ENCODE measurements at places on chromosomes 1 and 21.

DNA sequence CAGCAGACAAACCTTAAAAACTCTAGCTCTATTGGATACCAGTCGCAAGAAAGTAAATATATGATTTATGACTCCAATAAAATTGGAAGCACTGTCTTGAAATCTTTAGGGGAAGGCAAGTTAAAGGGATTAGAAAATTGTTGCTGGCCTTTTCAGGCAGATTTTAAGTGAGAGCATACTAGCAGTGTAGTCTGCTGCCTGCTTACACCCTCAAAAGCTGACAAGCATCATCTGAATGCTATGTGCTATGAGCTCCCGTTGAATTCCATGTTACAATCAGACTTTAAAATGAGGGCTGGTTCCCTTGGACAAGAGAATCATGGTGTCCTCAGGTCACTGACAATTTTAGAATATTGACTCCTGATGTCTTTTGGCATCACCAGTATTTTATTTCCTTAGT lies 271.1 kb upstream of the C1orf105 start:
- DNase-seq = no peak

- DNase-seq = no peak
Measured at GRCh38 chr1:183027791-183028190, 4.6 kb downstream of the LAMC1 start.

- DNase-seq = no peak
Measured at GRCh38 chr21:41833497-41834115, 45.5 kb downstream of the PRDM15 start.

GRCh38 chr21:40902299-40902698 lies 55.3 kb upstream of the DSCAM start:
- DNase-seq = peak; percentile 94

GRCh38 chr1:35640380-35641232 lies 720 bp downstream of the PSMB2 start:
- DNase-seq = no peak

DNA sequence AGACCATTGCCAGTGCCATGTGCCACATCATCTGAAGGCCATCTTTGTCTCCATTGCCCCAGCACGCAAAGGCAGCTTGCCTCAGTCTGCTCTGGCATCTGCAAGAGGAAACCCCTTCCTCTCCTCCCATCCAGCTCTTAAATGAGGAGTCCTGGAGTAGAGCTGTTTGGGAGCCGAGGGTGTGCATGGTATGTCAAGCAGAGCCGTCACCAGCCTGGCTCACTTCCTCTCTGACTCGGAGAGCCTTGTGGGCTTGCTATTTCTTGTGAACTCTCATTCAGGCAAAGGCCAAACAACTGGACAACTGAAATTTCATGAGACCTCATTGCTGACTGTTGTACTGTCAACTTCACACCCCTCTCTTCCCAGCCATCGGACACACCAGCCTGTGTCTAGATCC lies 143.9 kb downstream of the SIPA1L2 start:
- no peak for DNase-seq

- DNase-seq = no peak
Measured at GRCh38 chr1:228320394-228320793, 86.2 kb downstream of the TRIM11 start.

DNA sequence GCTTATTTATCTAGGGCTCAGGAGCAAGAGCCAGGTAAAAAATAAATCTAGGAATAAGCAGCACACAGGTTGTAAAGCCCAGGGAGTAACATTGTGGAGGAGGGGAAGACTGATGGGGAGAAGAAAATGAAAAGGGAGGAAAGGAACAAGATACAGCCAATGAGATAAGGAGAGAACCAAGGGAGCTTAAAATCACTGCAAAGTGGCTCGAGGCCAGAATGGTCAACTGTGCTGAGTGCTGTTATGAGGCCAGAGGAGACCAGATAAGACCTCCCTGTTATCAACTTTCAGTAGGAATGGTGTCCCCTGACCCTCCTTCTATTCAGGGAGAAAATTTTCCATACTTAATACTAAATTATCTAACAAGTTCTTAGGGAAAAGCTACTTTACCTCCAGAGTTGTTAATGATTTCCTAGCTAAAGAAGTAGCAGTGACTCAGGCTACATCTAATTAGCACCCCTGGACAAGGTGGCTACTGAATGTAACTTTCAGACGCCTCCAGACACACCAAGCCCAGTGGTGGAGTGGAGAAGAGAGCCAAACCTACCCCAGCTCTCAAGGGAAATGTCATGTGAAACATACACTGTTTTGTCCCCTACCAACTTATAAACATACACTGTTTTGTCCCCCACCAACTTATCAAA lies 25.5 kb downstream of the ENAH start:
- no peak for DNase-seq

DNA sequence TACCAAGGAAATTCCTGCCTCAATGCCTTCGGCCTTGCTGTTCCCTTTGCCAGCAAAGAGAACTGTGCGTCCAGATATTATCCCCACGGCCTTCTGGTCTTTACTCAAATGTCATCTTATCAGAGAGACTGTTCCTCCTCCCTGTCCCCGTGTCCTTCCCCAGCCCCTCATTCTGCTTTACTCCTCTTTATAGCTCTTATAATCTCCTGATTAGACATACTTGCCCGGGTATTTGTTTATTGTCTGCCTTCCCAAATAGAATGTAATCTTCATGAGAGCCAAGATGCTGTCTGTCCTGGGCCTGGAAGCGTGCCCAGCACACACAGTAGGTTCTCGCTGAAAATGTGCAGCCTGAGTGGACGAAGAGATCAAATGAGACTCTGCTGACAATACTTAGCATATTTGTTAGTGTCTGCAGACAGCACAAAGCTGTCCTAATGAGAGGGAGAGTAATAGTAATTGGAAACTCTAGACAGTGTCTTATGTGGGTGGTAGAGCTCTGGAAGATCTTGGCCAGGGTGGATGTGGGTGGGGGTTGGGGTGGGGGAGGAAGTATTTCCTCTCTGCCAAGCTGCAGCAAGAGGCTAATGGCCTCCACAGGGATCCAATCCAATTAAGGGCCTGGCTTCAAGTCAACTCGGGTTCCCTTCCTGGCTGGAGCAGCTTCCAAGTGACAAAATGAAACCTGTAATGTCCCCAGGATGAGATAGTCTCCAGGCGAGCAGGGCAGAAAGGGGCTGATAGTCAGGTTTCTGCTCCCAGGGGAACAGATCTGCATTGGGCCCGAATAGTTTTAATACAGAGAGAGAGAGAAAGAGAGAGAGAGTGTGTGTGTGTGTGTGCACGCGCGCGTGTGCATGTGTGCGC lies 9.5 kb upstream of the CLIC4 start:
- peak; percentile 88 for DNase-seq

GRCh38 chr21:32335601-32336575 lies 37.2 kb downstream of the MRAP start:
- no peak for DNase-seq

DNA sequence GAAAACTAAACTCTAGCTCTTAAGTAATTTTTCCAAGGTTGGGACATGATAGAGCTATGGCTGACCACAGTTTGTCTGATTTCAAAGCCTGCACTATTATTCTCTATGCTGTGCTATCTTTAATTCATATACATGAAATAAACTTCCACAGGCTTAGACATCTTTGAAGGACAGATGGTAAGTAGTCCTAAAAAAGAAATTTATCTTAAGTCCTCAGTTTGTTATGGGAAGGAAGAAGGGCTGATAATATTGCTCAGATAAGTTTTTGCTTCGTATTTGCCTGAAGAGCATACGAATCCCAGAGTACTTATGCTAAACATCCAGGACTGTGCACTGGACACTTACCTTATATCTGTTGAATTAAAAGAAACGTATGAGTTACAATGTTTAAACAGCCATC lies 39.6 kb downstream of the VCAM1 start:
- DNase-seq = no peak

DNA sequence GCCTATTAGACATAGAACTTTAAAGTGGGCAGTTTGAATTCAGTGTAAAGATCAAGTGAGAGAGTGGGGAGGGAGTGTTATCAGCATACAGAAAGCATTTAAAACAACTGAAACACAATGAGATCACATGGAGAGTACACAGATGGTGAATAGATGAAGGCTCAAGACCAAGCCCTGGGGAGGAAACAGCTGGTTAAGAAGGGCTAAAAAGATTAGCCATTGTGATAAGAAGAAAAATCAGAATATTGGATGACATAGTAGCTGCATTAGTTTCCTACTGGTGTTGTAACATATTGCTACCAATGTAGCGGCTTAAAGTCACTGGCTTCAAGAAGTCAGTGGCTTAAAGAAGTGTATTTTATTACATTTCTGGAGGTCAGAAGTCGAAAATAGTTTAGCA lies 443.4 kb upstream of the RGS18 start:
- DNase-seq = no peak

- no peak for DNase-seq
Measured at GRCh38 chr1:46587069-46587468, 17.0 kb downstream of the MKNK1 start.

GRCh38 chr1:7290971-7291970 lies 479.8 kb upstream of the VAMP3 start:
- DNase-seq = peak; percentile 14

GRCh38 chr1:67793562-67793961 lies 39.7 kb downstream of the GNG12 start:
- DNase-seq = no peak

- no peak for DNase-seq
Measured at GRCh38 chr1:162690672-162691434, 58.6 kb downstream of the DDR2 start.

GRCh38 chr1:24632832-24633175 lies 10.3 kb upstream of the SRRM1 start:
- no peak for DNase-seq

DNA sequence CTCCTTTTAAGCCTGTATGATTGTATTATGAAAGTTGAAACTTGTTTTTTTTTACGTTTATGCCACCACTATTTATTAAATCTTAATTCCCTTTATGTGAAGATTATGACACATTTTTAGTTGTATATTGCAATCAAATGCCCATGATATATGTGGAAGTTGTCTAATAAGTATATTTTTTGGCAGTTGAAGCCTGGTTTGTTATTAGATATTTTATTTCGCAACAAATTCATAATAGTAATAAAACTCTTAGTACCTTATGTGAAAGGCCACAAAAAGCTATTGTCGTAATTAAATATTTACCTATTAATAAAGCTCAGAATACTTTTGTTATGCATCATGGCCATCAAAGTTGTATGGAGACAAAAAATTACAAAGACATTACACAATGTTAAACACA lies 386.8 kb downstream of the NCAM2 start:
- no peak for DNase-seq

- no peak for DNase-seq
Measured at GRCh38 chr21:17257784-17258183, 255.1 kb upstream of the CXADR start.

DNA sequence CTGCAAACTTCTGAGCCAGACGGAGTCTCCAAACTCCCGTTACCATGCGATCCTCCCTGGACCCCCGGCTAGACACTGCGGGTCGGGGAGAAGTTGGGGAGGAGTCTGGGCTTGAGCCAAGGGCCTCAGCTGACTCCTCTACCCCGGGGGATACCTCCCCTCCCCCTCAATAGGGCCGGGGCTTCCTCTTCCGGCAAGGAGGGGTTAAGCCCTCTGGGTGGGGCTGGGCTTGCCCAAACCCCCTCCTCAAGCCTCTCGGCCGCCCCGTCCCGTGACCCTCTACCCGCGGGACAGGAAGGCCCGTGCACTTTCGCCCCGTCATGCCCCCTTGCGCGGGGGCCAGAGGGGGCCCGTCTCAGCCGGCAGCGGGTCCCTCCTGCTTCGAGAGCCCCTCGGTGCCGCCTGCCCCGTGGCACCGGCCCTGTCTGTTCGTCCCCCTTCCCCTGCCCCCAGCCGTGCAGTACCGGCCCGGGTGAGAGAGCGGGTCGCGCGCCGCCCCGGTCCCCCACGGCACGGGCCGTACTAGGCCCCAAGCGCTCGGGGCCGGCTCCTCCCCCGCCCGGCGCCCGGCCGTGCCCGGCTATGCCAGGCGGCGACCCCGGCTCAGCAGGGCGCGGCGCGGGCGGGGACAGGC lies 652 bp downstream of the ARL8A start:
- DNase-seq = peak; percentile 28

- no peak for DNase-seq
Measured at GRCh38 chr1:57336793-57337192, 87.1 kb downstream of the DAB1 start.

DNA sequence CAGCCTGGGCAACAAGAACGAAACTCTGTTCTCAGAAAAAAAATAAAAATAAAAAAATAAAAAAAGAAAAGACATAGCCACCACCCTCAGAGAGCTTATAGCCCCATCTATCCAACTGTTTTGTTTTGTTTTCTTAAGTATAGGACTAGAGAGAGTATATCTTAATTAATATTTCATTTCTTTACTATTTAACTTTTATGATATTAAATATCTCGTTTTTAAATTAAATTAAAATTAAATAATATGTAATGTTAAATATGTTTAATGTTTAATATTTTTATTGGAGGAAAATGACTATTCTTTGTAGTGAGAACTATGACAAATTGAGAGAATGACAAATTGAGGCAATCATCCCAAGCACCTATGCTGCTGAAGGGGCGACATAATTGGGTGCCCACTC lies 33.1 kb upstream of the YTHDF2 start:
- no peak for DNase-seq

- DNase-seq = no peak
Measured at GRCh38 chr21:42632336-42632751, 21.1 kb upstream of the PDE9A start.

DNA sequence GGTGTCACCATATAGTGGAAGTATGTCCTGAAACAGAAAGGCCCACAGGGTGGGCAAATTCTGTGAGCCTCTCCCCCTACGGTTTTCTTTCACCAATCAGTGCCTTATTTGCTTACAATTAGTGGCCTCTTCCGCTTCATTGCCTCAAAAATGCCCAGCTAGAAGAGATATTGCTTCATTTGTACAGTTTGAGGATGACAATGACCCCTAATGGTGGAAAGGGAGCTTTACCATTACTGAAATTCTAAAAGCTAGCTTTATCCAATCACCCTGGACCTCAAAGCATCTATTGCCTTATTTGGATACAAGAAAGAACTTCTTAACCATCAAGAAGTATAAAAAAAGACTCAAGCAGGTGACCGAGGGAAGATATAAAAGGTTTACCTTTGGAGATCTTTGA lies 49.6 kb downstream of the LRRC71 start:
- DNase-seq = no peak

- DNase-seq = no peak
Measured at GRCh38 chr1:226890331-226891108, 20.1 kb downstream of the PSEN2 start.

GRCh38 chr1:69863704-69864103 lies 296.0 kb downstream of the LRRC7 start:
- DNase-seq = no peak
